Activated T-cell treated with anti-CD3 and anti-CD28 coated beads, Interleukin-2, amount 50 U/mL, for 72 hours (primary cell): ENCODE measurements at places on chromosomes 5 and 9. TPM values are rescaled to one million over a fixed set of nuclear protein-coding genes. Genes with fewer than 3 reads are reported as not detected.

- DNase-seq: no peak
- H3K4me1 ChIP-seq: peaks cover 40% of the 10 kb centered on the region
- peaks cover 3% of the 10 kb centered on the region for H3K36me3 ChIP-seq
- peaks cover 13% of the 10 kb centered on the region for H3K27me3 ChIP-seq
- H3K4me3 ChIP-seq: no peak overlapping the region
Measured at GRCh38 chr9:115032296-115032695, 85.7 kb downstream of the TNC start.

- no peak overlapping the region for H3K27ac ChIP-seq
- H3K36me3 ChIP-seq: no peaks in the 10 kb centered on the region
- no peaks in the 10 kb centered on the region for H3K27me3 ChIP-seq
- H3K4me1 ChIP-seq: no peaks in the 10 kb centered on the region
- no peak for DNase-seq
Measured at GRCh38 chr5:100165309-100165708, 369.9 kb upstream of the FAM174A start.

The RMI1 gene
- total RNA-seq: 22.4 TPM

DNA sequence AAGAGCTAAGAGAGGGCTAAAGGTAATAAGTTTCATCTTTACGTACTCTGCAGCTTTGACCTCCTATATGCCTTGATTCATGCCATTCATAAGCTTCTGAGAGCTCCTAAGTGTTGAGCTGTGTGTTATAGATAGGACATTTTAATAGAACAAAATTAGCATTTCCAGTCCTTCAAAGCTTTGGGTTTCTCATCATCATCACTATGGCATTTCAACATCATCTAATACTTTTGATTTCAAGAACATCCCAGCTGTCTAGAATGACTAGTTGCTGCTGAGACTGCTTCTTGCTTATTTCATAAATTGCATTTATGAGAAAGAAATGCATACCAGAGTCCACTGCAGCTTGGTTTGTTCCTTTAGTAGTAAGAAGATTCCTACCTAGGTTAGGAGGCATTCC, 201.7 kb downstream of the SGCD start:
- H3K4me1 ChIP-seq: no peaks in the 10 kb centered on the region
- no peak for DNase-seq

- H3K36me3 ChIP-seq: no peaks in the 10 kb centered on the region
- H3K4me3 ChIP-seq: no peak overlapping the region
- H3K27ac ChIP-seq: no peak overlapping the region
- H3K27me3 ChIP-seq: no peaks in the 10 kb centered on the region
- DNase-seq: no peak
Measured at GRCh38 chr9:116383936-116384335, 230.3 kb downstream of the PAPPA start.

GRCh38 chr5:158351485-158352125, 492.7 kb upstream of the CLINT1 start:
- H3K27me3 ChIP-seq: no peaks in the 10 kb centered on the region
- no peak overlapping the region for H3K4me3 ChIP-seq
- H3K4me1 ChIP-seq: peaks cover 15% of the 10 kb centered on the region
- no peak for DNase-seq
- H3K36me3 ChIP-seq: peaks cover 8% of the 10 kb centered on the region
- no peak overlapping the region for H3K27ac ChIP-seq

The GBGT1 gene
- total RNA-seq: 0.86 TPM

DNA sequence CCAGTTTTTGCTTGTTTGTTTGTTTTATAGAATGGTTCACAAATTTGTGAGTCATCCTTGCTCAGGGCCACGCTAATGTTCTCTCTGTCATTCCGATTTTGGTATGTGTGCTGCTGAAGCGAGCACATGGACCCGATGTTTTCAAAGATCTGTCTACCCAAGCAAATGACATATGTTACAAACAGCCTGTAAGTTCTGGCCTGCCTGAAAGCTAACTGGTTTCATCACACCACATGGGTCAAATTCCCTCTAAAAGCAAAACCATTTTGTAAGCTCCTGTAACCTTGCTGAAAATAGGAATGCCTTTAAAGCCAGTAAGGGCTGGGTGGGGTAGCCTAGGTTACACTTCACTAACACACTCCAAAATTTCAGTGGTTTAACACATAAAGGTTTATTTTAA, 25.4 kb downstream of the DMRT3 start:
- H3K27ac ChIP-seq: no peak overlapping the region
- no peaks in the 10 kb centered on the region for H3K36me3 ChIP-seq
- peaks cover 24% of the 10 kb centered on the region for H3K27me3 ChIP-seq
- DNase-seq: no peak
- peaks cover 6% of the 10 kb centered on the region for H3K4me1 ChIP-seq

The FOXD4L6 gene
- total RNA-seq: 0.21 TPM

DNA sequence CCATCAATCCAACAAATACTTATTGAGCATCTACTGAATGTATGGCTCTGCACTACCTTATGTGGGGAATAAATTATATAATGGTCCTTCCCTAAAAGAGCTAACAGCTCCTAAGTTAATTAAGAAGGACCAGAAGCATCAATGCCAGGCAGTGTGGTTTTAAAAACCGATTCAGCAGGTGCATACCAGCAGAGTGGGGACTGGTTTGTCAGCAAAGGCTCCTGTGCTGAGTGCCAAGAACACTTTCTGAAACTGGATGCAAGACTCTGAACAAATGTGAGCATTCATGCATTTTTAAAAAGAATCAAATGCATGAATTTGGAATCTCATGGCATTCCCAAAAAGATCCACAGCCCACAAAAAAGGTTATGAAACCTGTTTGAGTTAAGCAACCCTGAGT, 142.2 kb downstream of the AUH start:
- H3K27ac ChIP-seq: peak overlapping the region; percentile 85
- no peak overlapping the region for H3K4me3 ChIP-seq
- H3K27me3 ChIP-seq: no peaks in the 10 kb centered on the region
- H3K36me3 ChIP-seq: peaks cover 40% of the 10 kb centered on the region
- peaks cover 43% of the 10 kb centered on the region for H3K4me1 ChIP-seq

The TRIM14 gene
- 41.7 TPM for total RNA-seq

GRCh38 chr9:102456562-102456961, 538.6 kb upstream of the CYLC2 start:
- no peaks in the 10 kb centered on the region for H3K4me1 ChIP-seq
- no peak overlapping the region for H3K4me3 ChIP-seq
- no peaks in the 10 kb centered on the region for H3K36me3 ChIP-seq
- no peak overlapping the region for H3K27ac ChIP-seq

- no peaks in the 10 kb centered on the region for H3K4me1 ChIP-seq
- H3K4me3 ChIP-seq: no peak overlapping the region
- H3K27ac ChIP-seq: no peak overlapping the region
- H3K27me3 ChIP-seq: peaks cover 5% of the 10 kb centered on the region
- no peak for DNase-seq
- no peaks in the 10 kb centered on the region for H3K36me3 ChIP-seq
Measured at GRCh38 chr5:2140501-2141175, 257.9 kb upstream of the IRX4 start.

DNA sequence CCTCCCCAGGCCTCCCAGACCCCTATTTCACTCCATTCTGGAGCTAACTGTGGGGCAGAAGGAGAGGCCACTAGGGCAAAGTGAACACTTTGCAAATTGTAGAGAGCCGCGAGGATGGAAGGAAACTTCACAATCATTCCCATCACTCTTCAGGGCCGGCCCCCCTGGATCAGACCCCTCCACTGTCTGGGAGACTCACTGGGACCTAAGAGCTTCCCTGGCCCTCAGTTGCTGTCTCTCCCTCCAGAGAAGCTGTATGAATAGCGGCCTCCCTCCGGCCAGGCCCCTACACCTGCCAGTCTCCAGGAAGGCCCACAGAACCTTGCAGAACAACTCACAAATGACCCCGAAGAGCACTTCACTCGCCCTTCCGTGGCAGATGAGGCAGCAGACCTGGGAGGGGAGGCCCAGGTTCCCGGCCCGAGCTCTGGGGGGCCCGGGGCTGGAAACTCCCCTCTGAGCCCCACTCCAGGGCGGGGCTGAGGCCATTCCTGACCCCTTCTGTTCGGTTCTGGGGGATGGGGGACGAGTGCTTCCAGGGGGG, 141.9 kb upstream of the IER5L start:
- H3K4me1 ChIP-seq: peaks cover 32% of the 10 kb centered on the region
- DNase-seq: no peak
- H3K36me3 ChIP-seq: no peaks in the 10 kb centered on the region
- peak overlapping the region; percentile 93 for H3K4me3 ChIP-seq

GRCh38 chr9:87973730-87974292, 522 bp downstream of the CDK20 start:
- H3K4me1 ChIP-seq: peaks cover 27% of the 10 kb centered on the region
- DNase-seq: no peak
- H3K36me3 ChIP-seq: no peaks in the 10 kb centered on the region
- H3K27me3 ChIP-seq: no peaks in the 10 kb centered on the region

DNA sequence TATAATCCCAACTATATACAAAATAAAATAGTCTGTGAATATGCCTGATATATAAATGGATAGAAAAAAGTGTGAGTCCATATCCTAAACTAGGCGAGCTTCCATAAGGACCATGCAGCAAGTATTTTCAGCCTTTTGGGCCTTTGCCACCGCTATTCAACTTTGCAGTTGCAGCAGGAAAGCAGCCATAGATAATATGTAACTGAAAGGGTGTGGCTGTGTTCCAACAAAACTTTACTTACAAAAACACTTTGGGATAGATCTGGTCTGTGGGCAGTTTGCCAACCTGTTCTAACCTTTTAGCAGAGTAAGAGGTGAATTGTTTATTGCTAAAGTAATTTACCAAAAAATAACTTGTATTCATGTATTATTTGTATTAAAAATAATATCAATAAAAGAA, 127.8 kb upstream of the GPR151 start:
- H3K4me3 ChIP-seq: no peak overlapping the region
- H3K27me3 ChIP-seq: peaks cover 8% of the 10 kb centered on the region
- no peak overlapping the region for H3K27ac ChIP-seq

- H3K36me3 ChIP-seq: no peaks in the 10 kb centered on the region
- peak overlapping the region; percentile 88 for H3K27ac ChIP-seq
- peak overlapping the region; percentile 90 for H3K4me3 ChIP-seq
- peaks cover 66% of the 10 kb centered on the region for H3K4me1 ChIP-seq
- no peaks in the 10 kb centered on the region for H3K27me3 ChIP-seq
Measured at GRCh38 chr5:36881807-36882206, 5.2 kb downstream of the NIPBL start.

- no peaks in the 10 kb centered on the region for H3K4me1 ChIP-seq
- no peak for DNase-seq
- no peak overlapping the region for H3K4me3 ChIP-seq
- no peaks in the 10 kb centered on the region for H3K27me3 ChIP-seq
- no peaks in the 10 kb centered on the region for H3K36me3 ChIP-seq
Measured at GRCh38 chr5:140587495-140587894, 22.9 kb downstream of the SLC35A4 start.

DNA sequence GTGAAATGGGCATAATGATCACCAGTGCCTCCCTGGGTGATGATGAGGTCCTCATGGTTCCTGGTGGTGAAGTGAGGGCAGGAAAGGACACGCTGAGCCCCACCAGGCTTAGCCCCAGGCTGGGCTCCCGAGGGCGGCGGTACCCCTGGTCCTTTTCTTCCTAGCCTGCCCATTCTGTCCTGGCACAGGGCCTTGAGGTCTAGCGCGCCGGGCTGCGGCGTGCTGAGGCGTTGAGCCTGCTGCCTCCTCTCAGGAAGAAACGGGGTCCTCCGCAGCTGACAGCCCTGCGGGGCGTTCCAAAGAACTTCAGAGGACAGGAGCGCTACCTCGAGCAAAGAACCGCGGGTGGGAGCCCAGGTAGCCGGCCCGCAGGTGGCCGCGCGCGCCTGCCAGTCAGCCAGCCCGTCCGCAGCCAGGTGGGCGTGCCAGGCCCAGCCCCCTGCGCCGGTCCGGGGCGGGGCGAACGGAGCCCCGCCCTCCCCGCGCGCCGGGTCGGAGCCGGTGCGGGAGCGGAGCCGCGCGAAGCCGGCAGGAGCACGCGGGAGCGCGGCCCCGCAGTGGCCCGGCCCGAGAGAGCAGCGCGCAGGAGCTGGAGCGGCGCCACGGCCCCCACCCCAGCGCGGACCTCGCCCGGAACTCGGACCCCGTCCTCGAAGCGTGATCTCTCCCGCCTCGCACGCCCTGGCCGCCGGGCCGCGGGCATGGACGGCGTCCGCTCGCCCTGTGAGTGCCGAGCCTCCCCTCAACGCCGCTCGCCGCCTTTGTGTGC, at the start of gene WNK2:
WNK2 (plus strand) TSS at position 477 of the 769 bp plus-strand sequence. CDS start 791 bp downstream, outside the sequence.
- DNase-seq: peak; percentile 64
- H3K36me3 ChIP-seq: no peaks in the 10 kb centered on the region
- H3K27ac ChIP-seq: no peak within 1 kb of the TSS
- peaks cover 44% of the 10 kb centered on the region for H3K27me3 ChIP-seq
- peaks cover 8% of the 10 kb centered on the region for H3K4me1 ChIP-seq

- no peak overlapping the region for H3K27ac ChIP-seq
- no peaks in the 10 kb centered on the region for H3K27me3 ChIP-seq
- no peaks in the 10 kb centered on the region for H3K4me1 ChIP-seq
- no peak overlapping the region for H3K4me3 ChIP-seq
Measured at GRCh38 chr9:84937180-84937579, 267.7 kb downstream of the NTRK2 start.

The MYOZ3 gene
- total RNA-seq: not detected
